ENCODE measurements at places on chromosomes 5 and 9.
A peak's percentile ranks its signal among the peaks of the same experiment; 100 is the strongest.

GRCh38 chr5:136435946-136436543 is 70.7 kb upstream of the TRPC7 start:
- no peak for DNase-seq

DNA sequence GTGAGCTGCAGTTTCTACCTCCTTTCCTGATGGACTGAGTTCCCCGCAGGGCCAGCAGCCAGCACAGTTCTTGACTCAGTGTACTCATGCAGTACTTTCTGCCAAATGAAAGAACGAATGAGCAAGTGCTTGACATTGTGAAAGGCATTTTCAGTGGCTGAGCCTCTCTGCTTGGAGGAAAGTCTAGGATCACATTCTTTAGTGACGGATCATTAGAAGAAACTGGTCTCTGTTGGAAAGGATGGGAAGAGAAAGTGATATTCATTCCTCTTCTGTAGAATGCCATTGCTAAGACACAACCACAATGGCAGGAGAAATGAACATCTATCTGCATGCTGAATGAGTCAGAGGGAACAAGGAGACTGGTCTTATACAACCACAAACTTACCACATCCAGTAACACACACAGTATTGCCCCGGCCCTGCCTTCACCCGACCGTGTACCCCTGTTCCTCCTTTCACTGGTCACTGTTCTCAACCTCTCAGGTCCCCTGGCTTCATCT is 206.9 kb downstream of the CRB2 start:
- no peak for DNase-seq

- DNase-seq, result no peak
Measured at GRCh38 chr5:33934176-33934575, 2.0 kb upstream of the RXFP3 start.

DNA sequence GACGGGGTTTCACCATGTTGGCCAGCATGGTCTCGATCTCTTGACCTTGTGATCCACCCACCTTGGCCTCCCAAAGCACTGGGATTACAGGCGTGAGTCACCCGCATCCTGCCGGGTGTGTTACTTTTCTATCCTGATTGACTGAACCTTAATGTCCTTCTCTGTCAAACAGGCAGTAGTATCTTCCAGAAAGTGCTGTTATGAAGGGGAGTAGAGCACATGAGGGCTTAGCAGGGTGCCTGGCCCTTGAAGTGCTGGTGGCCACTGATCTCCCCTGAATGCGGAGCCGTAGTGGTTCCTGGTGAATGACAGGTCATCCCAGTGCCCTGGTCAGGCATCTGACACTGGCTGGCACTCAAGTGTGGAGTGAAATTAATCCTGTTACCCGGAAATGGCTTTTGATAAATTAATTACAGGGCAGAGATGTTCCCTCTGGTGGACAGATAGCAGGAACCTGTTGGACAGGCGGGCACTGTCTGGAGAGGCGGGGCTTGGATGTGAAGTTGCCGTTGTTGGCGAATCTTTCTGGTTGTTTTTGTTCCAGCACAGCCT is 28.4 kb downstream of the PRRC2B start:
- DNase-seq, result no peak

GRCh38 chr5:34674187-34674586 is 18.1 kb downstream of the RAI14 start:
- DNase-seq, result no peak

DNA sequence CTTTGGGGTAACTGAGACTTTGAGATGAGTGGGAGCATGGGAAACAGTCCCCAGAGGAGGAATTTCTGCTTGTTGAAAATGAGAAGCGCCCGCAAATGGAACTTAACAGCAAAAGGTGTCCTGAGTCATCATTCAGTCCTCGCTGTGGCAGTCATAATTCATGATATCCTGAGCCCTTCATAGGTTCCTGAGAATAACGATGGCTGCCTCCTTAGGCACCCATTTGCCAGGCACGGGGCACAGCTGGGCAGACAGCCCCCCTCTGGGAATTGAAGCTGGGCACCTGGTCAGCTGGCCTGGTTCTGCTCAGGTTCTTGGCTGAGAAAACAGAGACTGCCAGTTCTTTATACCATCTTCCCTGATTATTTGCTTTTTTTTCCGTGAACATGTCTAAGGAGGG is 69.8 kb upstream of the EGFLAM start:
- no peak for DNase-seq

DNA sequence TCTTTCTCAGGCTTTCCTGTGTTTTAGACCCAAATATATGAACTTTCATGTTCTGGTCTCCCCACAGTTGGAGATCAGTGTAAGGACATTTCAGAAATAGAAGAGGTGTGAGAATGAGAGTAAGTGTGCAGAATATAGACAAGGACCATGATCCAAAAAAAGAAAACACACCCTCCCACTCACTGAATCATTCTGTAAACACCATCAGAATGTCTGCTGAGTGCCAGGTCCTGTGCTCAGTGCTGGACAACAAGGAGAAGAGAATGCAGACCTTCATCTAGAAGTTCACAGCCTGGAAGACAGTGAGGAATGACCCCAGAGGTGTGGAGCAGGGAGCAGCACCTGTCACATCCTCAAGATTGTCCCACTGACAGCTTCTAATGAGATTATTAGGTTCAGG is 19.1 kb upstream of the SH3RF2 start:
- no peak for DNase-seq

GRCh38 chr5:86320266-86320665 is 297.5 kb upstream of the COX7C start:
- DNase-seq, result no peak

DNA sequence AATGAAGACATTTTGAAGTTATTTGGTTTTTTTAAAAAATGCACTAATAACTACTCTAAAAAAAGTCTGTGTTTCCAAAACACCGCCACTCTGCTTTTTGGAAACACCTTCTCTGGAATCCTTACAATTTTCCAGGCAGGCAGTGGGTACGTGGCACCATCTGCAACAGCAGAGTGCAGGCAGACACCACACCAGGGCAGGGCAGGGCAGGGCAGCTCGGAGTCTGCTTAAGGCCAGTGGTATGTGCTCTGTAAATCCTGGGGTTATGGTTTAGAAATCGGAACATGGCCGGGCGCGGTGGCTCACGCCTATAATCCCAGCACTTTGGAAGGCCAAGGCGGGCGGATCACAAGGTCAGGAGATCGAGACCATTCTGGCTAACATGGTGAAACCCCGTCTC is 97.6 kb downstream of the TLE1 start:
- DNase-seq, result no peak

DNA sequence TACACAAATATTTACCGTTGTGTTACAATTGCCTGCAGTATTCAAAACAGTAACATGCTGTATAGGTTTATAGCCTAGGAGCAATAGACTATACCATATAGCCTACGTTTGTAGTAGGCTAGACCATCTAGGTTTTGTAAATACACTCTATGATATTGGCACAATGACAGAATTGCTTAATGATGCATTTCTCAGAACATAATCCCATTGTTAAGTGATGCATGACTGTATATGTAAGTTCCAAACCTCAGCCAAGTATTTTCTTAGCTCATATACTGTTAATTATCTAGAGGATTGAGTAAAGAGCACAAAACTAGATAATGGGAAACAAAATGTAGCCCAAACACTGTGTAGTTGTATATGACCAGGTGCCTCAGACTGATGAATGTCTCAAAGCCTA is 220.1 kb downstream of the ANXA1 start:
- no peak for DNase-seq

DNA sequence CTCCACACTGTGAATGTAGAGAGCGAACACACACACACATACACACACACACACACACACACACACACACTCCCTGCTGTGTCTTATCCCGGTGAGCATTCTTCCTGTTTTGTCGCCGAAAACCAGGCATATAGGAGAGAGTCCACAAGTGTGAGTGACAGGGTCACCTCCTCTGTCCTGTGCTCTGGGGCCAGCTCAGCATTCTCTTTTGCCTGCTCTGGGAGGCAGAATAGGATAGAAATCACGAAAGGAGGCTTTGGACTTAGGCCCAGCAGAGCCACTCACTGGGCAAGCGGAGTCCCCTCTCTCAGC is 3.0 kb downstream of the LAMC3 start:
- DNase-seq, result no peak

- DNase-seq, result no peak
Measured at GRCh38 chr5:155898284-155898683, 428.7 kb upstream of the SGCD start.

GRCh38 chr9:129221979-129222635 is 44.0 kb upstream of the IER5L start:
- DNase-seq, result no peak

DNA sequence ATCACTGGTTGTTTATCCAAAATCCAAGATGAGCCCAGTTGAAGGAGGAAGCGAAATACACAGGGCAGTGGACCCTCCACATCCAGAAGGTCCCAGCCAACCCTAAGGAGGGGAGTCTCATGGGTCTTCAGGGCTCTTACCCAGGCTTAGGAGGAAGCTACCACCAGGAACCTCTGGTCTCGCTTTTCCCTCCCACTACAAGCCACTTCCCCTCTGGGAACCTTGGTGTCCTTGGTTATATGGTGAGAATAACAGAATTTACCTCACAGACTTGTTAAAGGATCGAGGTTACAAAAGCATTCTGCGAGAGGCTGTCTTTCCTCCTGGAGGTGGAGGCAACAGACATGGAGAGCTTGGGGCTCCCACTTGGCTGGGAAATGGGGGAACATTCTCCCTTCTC is 3.4 kb downstream of the HIGD2A start:
- DNase-seq, result no peak

- DNase-seq, result no peak
Measured at GRCh38 chr5:75367401-75367800, 30.4 kb downstream of the HMGCR start.

- peak; percentile 30 for DNase-seq
Measured at GRCh38 chr5:74319076-74319475, 321.5 kb downstream of the ENC1 start.

GRCh38 chr9:90975781-90976538 is 174.3 kb downstream of the SYK start:
- no peak for DNase-seq

DNA sequence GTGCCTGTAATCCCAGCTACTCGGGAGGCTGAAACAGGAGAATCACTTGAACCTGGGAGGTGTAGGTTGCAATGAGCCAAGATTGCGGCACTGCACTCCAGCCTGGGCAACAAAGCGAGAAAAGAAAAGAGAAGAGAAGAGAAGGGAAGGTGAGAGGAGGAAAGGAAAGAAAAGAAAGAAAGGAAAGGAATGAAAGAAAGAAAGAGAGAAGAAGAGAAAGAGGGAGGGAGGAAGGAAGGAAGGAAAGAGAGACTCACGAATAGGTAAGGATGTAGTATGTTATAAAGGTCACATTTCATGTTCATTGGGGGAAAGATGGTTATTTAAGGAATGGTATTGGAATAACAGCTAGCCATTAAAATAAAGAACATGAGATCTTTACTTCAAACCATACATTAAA is 10.4 kb upstream of the ANP32B start:
- DNase-seq, result no peak

- no peak for DNase-seq
Measured at GRCh38 chr9:36551910-36552309, 20.8 kb upstream of the MELK start.

DNA sequence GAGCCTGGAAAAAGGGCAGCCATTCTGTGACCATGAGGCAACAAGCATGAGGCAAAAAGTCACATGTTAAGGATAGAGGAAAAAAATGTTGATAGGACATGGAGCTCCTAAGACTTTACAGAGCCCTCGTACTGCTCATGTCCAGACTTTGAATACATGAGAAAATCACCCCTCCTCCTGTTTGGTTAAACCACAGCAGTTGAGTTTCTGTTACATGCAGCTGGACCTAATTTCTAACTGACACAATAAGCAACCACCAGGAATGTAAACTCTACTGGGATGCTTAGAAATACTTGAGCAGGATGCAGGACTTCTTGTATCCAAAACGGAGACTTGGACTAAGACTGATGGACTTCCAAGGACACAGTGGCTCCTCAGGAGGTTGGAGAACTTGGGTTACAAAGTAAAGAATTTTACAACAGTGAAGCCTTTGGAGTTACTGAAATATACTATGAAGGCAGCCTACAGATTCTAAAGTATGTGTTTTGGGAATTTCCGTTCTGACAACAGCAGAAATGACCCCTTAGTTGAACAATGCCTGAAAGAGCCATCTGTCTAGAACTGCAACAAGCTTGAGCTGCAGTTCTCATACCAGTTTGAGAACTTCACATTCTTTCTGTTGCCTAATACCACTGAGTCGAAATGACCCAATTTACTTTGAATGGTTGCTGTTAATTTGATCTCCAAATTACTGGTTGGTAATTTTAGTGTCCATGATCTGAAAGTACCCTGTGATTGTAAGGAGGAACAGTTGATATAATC is 268.9 kb downstream of the PIK3R1 start:
- no peak for DNase-seq

- no peak for DNase-seq
Measured at GRCh38 chr9:70081120-70081495, 37.5 kb downstream of the MAMDC2 start.

- DNase-seq, result no peak
Measured at GRCh38 chr5:116671211-116671736, 96.7 kb upstream of the SEMA6A start.

DNA sequence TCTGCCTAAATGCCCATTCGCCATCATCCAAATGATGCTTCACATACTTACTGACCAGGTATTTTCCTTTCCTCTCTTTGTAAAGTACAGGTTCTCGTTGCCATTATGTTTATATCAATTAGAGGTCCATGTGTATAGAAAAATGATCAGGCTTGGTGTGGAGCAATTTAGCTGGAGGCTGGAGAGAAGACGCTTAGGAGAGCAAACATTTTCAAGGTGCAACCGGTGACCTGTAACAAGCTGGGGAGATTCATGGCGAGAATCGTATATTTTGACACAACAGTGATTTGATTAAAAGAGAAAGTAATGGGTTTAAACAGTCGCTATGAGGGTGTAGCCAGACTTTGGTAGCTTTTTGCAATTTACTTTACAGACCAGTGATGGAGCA is 170.9 kb upstream of the TBCA start:
- no peak for DNase-seq

DNA sequence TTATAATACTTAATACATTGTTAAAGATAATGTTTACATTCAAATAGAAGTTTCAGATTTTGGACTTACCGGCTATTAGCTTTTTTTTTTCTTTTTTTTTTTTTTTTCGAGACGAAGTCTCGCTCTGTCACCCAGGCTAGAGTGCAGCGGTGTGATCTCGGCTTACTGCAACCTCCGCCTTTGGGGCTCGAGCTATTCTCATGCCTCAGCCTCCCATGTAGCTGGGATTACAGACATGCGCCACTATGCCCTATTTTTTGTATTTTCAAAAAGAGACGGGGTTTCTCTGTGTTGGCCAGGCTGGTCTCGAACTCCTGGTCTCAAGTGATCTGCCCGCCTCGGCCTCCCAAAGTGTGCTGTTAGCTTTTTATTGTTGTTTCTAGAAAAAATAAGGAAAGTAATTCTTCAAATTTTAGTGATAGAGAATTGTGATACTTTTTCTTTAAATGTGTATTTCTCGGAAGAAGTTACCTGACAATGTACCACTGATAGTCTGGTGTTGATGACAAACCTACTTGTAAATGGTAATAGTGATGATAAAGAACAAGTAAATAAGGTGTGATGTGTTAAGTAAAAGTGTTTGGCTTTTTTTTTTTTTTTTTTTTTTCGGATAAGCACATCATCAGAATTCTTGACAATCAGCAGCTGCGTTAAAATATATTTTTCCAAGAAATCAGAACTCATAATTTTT is 2.7 kb downstream of the CDC42SE2 start:
- DNase-seq, result peak; percentile 36

GRCh38 chr5:160787240-160787639 is 64.8 kb downstream of the ATP10B start:
- peak; percentile 3 for DNase-seq
